ENCODE measurements at places on chromosomes 4 and X.

DNA sequence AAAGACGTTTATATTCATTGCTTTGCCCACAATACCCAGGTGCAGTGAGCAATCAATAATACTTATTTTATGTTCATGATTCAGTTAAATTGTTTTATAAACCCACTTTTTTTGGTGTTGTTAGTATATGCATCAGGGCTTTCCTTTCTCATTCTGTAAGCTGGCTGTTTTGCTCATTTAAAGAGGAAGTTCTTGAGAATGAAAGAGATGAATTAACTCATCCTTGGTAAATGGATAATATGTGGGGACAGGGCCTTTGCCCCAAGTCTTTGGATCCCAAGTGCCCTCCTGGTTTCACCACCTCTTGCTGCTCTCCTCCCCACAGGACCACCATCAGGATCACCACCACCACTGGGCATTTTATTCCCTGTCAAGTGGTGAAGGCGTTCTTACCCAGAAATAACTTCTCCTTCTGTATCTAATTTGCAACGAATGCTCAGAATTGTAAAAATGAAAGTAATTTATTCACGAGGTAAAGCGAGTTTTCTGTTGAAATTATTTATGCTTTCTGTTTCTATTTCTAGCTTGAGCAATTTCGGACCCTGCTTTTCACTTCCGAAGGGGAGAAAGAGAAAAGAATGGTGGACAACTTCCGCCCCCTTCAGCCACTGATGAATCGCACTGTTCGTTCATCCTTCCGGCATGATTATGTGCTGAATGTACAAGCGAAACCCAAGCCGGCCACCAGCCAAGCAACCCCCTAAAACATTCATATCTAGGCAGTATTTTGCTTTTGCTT is 8.2 kb upstream of the ZRSR2 start:
- no peak for DNase-seq

GRCh38 chr4:5756271-5756670 is 45.3 kb downstream of the EVC start:
- DNase-seq, result no peak

DNA sequence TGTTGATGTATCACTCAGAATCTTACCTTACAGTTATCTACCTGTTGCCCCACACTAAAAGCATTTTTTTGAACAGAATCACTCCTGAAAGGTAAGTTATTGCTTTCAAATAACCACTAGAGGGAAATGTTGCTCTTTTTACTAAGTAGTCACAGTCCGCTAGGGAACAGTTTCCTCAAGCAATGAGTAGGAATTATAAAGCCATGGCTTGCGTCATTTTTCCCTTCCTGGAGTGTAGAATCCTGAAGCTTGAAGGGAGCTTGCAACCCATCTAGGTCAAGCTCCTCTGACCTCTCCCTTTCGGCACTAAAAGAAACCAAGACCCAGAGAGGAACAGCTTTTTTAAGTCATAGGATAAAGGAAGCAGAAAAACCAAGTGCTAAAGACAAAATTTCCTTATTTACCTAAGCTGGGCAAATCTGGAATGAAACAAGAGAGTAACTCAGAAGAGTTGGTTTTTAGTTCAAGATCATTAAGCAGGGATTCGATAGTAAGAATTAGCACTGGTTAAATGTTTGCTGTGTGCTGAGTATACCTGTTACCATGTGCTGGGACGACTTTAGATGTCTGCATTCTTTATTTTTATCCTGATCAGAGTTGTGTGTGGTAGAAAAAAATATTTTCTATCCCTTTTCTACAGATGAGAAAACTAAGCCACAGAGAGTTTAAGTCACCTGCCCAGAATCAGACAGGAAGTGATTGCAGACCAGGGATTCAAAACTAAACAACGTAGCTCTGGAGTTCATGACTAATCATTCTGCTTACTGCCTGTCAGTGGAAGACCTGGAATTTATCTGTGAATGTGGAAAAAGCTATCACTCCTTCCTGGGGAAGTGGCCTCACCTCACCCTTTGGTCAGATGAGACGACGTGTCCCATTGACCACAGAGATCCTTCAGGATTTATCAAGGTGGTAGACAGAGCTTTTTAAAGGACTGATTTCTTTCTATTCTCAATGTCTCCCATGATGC is 631.5 kb downstream of the RAB28 start:
- DNase-seq, result no peak

- no peak for DNase-seq
Measured at GRCh38 chr4:184899261-184900134, 73.7 kb upstream of the ACSL1 start.

- no peak for DNase-seq
Measured at GRCh38 chrX:41087201-41087600, 2.0 kb downstream of the USP9X start.

DNA sequence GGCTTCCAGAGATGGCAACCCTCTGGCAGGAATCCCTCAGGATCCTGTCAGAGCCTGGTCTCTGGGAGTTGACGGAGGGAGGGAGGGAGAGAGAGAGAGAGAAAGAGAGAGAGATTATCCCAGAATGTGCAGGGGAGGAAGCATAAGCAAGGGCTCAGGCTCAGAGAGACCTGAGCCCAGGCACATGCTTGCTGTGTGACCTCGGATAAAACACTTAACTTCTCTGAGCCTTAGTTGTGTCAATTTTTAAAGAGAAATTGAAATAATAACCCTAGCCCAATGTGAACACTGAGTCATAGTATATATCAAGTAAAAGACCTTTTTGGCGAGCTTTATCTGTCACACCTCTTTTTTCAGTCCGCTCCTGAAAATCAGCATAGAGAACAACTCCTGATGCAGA is 473 bp upstream of the USP51 start:
- no peak for DNase-seq

DNA sequence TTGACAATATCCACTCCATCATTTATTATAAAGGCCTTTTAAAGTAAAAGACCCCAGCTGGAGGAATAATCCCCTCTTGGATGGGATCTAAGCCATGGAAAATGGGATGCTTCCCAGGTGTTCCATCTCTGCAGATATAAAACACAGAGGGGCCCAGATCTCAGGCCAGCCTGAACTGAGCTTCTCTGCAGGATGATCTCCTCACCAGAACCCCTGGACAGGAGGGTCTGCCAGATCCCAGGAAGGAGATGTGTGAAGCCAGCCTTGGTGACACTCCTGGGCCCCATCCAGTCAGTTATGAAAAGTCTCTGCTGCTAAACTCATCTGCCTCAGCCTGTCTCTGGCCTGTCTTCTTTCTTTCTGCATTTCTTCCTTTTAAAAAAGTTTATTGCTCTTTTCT is 56.7 kb downstream of the HTRA3 start:
- DNase-seq, result no peak

- DNase-seq, result no peak
Measured at GRCh38 chr4:34198966-34199365, 2045.3 kb downstream of the ARAP2 start.

GRCh38 chr4:27005905-27006590 is 145.4 kb downstream of the STIM2 start:
- no peak for DNase-seq

DNA sequence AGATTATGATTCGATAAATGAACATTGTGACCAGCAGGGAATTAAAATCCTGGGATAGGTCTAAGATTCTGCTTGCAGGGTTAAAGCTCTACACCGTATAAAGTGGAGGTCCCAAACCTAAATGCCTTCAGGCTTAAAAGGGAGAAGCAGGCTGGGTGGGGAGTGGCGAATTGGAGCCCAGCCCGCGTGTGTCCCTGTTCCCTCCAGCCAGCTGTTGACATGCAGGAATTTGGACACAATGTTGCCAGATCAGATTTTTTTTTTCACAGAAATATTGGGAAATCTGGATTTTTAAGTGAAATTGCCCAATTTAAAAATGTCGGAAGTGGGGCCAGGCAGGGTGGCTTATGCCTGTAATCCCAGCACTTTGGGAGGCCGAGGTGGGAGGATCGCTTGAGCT is 60.5 kb downstream of the ELF4 start:
- no peak for DNase-seq

DNA sequence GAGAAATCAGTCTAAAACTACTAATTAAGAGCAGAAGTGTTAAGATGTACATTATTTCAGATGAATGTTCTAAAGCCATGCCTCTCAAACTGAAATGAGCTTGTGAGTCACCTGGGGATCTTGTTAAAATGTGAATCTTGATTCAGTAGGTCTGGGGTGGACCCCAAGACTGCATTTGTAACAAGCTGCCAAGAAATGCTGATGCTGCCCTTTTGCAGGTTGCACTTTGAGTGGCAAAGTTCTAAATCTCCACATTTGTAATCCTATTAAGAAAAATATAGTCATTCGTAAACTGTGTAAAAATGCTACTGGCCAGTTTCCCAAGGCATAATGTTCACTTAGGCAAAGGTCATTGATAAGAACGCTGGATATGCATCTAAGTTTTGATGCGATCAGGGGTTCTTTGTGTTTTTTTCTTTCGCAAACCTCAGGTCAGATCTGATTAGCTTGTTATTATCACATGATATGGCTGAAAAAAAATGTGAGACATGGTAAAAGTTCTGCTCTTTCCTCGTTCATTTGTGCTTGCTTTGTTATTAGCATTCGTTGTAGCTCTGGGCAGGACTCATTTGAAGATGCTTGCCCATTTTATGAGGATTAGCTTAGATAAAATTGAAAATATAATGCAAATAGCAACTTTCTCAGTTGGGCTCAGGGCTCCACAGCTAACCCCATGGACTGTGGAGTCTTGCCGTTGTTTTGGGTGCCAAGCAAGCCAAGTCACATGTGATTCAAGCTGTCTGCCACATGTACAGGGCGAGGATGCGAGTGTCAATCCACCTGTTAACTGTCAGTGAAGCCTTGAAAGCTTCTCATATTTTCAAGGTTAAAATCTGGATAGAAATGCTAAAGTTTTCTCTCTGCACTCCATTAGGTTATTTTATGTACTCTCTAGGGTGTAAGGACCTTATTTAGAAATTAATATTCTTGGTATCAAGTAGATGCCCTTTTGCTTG is 12.1 kb downstream of the TBC1D1 start:
- no peak for DNase-seq

- no peak for DNase-seq
Measured at GRCh38 chr4:98423009-98423408, 161.8 kb downstream of the RAP1GDS1 start.

DNA sequence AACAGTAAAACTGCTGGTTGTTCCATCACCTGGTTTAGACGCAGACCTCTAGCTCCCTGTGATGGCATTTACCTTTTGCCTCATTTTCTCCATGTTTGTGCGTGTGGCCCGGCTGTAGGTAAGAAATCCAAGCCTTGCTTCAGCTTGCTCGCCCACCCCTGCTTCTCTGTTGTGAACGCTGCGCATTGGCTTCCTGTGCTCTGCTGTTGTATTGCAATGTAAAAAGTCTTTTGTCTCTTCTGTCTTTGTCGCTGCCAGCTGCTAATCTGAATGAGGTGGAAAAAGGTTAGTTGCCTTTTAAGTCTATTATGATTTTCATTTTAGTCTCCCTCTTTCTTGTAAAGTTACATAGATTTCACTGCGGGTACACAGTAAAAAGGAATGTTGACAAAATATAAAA is 127.3 kb upstream of the PACRGL start:
- no peak for DNase-seq

DNA sequence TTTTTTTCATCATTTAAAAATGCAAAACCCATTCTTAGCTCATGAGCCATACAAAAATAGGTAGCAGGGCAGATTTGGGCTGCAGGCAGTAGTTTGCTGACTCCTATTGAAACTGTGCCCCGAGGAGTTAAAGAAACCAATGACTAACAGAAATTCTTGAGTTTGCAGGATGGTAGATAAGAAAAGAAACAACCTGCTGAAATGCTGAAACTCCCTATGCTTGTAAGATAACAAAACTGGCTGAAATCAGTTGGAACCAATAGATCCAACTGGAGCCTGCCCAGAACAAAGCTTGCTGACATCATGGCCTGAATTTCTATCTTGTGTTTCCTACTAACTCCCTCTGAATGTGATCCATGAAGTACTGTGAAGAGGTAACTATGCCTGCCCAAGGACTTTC is 68.6 kb downstream of the ANOS1 start:
- no peak for DNase-seq

- DNase-seq, result no peak
Measured at GRCh38 chr4:42596918-42597317, 60.0 kb downstream of the ATP8A1 start.

DNA sequence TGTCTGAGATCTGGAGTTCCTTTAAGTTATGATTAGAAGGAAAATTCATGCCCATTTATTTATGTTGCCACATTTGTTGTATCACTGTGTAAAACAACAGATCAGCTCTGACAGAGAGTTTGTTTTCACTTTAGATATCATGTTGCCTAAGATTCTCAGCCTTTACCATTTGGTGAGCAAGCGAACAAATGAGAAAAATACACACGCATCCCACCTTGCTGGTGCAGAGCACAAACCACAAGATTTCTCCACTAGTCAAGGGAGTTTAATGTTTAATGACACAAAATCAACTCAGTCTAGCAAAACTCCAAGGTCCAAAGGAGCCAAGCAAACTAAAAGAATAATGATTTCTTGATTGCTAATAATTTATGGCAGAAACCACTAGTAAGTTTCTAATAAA is 27.7 kb downstream of the FGF5 start:
- DNase-seq, result no peak
